ENCODE measurements at places on chromosomes 11 and 22.

DNA sequence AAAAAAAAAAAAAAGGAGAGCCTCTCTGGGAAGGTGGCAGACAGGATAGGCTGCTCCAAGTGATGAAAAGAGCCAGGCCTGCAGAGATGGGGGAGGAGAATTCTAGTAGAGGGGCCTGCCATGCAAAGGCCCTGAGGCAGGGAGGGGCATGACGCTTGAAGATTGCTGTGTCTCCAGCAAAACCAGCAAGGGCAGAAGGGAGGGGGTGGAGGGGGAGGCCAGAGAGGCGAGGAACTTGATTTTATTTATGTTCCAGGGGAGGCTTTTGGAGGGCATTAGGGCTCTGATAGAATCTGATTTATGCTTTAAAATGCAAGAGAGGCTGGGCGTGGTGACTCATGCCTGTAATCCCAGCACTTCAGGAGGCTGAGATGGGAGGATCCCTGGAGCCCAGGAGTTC, 16.7 kb upstream of the PACSIN2 start:
- DNase-seq: no peak

DNA sequence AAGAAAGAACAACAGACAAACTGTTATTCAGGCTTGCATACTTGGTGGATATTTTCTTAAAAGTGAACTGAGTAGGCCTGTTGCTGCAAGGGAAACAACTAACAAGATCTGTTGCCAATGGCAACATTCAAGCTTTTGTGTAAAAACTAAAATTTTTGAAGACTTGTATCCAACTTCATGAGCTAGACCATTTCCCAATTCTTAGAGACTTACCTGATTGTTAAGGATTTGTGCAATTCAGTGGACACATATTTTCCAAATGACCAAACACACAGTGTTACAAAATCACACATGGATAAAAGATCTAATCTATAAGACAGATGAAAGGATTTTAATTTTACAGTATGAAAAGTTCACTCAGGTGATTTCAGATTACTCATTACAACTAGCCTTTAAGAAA, 564.1 kb downstream of the CNTN5 start:
- DNase-seq: no peak

DNA sequence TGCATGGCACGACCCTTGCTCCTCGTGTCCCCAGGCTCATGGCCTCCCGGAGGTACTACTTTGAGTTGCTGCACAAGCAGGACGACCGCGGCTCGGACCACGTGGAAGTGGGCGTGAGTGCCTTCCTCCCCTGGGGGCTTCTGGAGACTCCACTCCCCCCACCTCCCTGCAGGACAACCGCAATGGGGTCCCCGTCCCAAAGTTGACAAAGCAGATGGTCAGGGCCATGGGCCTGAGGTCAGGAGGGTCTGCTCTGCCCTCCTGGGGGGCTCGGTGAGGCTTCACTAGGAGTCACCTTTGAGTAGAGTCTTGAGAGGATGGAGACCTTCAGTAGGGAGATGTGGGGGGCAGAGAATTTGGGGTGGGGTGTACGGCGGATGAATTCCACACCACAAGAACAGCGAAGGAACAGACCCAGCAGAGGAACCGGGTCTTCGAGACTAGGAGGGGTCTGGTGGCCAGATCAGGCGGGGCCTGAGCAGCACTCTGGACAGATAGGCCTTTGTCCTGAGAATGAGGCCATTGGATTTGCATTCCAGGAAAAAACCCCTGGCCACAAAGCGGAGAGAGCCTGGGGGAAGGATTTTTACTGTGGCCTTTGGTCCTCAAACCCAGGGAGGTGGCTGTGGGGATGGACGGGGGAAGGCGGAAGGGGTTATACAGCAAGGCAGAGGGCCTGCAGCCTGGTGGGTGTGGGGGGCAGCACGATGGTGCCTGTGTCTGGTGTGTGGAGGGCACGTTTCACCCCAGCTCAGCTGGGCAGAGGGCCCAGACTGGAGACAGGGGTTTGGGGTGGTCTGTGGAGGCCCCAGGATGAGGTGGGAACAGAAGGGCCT, 4.6 kb downstream of the B4GALNT4 start:
- no peak for DNase-seq

DNA sequence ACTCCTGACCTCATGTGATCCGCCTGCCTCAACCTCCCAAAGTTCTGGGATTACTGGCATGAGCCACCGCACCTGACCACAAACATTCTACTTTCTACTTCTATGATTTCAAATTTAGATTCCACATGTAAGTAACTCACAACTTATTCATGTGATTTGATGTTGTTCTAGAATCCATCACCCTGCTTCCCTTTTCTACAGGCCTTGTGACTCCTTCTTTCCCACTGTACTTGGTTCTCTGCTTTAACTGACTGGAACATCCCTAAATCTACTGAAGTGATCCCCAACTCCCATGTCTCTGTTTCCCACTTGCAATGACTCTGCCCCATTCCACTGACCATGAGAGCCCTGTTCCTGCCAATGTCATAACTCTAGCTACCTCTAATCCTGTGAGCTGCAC, 25.7 kb upstream of the MRPL17 start:
- no peak for DNase-seq

GRCh38 chr11:24556693-24557092, 59.8 kb downstream of the LUZP2 start:
- DNase-seq: no peak

GRCh38 chr11:83467837-83468236, 181.7 kb upstream of the CCDC90B start:
- no peak for DNase-seq

- no peak for DNase-seq
Observed at GRCh38 chr11:133104009-133104744, 428.1 kb downstream of the OPCML start.

DNA sequence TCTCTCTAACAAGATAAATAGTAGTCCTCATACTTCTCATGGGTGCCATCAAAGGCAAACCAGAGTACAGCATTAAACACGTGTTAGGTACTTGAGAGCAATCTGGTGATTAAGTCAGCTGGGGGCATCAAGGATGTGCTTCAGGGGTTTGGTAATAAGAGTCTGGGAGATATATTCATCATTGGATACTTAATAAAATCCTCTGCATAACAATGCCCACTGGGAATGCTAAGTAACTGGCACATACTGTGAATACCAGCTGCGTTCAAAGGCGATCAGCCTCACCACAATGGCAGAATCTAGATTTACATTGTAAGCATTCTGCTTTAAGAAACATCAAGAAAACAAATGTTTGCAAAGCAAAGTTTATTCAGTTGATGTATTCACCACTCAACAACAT, 268.6 kb upstream of the PITPNB start:
- no peak for DNase-seq

- no peak for DNase-seq
Observed at GRCh38 chr11:97815667-97816066, 1205.1 kb upstream of the CNTN5 start.

DNA sequence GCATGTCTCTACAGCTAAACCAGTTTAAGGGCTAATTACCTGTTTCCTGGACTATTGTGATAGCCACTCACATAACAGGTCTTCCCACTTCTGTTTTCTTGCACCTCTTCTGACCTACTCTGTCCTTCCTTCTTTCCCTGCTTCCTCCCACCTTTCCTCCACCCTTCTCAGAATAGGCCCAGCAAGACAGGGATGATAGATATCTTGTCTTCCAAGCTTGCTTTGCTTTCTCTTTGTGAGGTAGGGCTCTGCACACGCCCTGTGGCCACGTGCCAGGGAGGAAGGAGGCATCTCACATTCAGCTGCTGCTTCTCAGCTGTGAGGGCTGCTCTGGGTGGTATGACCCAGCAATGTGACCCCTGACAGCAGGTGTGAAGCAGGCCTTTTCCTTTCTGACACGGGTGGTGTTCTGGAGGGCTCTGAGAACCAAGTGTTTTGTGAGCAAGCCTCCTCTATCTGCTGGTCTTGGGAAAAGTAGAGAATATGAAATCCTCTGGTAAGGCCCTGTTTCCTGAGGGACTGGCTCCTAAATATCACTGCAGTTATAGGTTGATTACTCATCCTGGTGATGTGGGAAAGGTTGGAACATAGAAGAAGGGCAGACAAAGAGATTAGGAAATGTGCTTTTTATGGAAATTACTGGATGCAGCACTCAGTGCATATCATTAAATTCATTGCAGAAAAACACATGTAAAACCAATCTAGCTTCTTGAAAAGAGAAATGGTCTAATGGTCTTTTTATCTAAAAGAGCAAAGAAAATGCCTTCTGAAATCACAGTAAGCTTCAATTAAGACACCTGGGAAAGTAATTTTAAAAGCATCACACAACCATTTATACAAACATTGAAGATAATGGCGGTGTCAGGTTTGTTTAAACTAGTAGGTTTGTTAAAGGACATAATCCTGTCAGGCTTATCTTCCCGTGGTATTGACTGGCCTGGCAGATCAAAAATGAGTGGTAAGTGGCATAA, 8.5 kb downstream of the AMOTL1 start:
- peak; percentile 25 for DNase-seq

DNA sequence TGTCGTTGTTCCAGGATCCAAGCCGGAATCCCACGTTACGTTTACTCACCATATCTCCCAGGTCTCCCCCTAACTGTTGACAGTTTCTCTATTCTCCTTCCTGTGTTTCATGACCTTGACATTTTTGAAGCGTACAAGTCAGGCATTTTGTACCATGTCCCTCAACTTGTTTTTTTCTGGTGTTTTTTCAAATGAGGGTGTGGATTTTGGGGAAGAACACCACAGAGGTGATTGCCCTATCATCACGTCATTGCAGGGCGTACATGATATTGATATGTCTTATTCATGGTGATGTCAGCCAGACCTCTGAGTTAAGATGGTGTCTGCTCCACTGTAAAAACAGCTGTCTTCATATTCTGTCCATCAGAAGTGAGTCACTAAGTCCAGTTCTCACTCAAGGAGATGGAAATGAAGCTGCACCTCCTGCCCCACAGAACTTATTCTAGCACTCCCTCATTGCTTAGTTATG, 28.3 kb upstream of the SOX10 start:
- DNase-seq: no peak

- no peak for DNase-seq
Observed at GRCh38 chr22:48532986-48533385, 1294.7 kb downstream of the BRD1 start.

DNA sequence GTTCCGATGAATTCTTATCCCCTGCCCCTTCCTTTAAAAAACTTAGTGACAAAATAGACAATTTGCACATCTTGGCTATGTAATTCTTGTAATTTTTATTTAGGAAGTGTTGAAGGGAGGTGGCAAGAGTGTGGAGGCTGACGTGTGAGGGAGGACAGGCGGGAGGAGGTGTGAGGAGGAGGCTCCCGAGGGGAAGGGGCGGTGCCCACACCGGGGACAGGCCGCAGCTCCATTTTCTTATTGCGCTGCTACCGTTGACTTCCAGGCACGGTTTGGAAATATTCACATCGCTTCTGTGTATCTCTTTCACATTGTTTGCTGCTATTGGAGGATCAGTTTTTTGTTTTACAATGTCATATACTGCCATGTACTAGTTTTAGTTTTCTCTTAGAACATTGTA, 12.0 kb downstream of the CCND1 start:
- DNase-seq: no peak

- no peak for DNase-seq
Observed at GRCh38 chr11:82843057-82843795, 57.0 kb downstream of the PRCP start.

DNA sequence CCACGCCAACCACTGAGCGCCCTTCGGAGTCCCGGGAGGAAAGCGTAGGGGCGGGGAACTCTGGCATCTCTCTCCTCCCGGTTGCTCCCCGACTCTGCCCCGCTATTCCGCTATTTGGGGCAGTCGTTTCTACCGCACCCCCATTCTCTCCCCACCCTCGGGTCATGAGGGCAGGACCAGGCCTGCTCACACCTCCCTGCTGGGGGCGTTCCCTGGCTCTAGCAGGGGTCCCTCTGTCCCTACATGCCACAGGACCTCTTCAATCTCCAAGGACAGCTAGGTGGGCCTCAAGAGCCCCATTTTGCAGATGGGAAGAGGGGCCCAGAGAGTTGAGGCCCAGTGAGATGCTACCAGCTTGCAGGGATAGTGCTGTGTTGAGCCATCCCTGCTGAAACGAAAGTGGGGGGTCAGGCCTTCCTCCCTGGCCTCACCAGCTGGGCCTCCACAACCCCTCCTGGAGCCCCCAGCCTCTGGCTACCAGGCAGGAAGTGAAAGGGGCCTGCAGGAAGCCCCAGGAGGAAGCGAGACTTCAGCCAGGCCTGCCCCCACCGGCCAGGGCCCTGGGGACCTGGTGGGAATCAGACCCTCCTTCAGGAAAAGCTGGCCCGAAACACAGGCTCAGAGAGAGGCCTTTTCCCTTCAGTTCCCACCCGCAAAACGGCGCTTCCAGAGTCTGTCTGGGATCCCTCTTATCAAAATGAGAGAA, 5.5 kb upstream of the SHISA8 start:
- DNase-seq: no peak

DNA sequence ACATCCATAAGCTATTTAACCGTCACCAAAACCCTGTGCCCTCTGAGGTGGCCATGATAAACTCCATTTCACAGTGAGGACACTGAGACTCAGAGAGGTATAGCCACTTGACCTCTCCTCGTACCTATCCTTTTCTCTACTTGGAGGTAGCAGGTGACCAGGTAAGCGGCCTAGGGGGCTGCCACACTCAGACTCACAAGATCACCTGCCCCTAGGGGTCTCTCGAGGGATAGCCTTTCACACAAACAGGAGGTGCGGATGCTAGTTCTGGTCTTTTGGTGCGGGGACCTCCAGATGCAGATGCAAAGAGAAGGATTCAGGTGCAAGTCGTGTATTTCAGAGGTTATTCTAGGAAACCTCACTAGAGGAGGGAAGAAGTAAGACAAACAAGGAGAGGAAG, 14.6 kb downstream of the MS4A18 start:
- DNase-seq: no peak

- no peak for DNase-seq
Observed at GRCh38 chr11:35281169-35281688, 138.1 kb downstream of the SLC1A2 start.

- no peak for DNase-seq
Observed at GRCh38 chr11:27860811-27861210, 160.6 kb upstream of the BDNF start.

DNA sequence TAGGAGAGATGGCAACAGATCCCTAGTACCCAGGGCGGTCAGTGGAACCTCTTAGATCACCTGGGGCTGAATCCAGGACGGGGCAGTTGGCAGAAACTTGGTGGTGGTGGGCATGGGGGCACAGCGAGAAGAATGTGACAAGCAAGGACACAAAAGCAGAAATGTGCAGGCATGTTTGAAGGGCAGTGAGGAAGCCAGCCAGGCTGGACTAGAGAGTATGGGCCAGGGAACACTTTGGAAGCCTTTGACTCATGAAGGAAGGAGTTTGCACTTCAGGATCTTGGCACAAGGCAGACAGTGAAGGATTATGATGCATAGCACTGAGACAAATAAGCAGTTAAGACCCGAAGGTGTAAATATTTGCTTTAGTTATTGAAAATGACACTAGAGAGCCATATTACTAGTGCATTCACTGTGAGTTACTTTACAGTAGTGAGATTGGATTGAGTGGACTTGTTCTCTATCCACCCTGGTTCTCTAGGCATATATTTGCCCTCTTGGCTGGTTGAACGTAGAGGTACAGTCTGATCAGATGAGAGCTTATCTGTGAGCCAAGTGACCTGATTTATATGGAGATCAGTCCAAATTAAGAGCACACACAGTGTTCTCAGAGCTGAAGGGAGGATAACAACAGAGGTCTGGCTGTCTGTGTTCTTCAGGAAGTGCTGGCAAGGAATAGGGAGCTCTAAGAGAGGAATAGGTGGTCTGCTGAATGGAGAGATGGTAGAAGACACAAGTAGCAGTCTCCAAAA, 210.4 kb downstream of the SNX19 start:
- peak; percentile 57 for DNase-seq

Measured in AG20443 (cell line).